ENCODE measurements at places on chromosomes 3 and 15. TPM values are rescaled to one million over a fixed set of nuclear protein-coding genes. Genes with fewer than 3 reads are reported as not detected.
A peak's percentile ranks its signal among the peaks of the same experiment; 100 is the strongest.

Gene OCA2
- polyA plus RNA-seq: not detected

Gene NTRK3
- polyA plus RNA-seq: not detected

Gene FXR1
- polyA plus RNA-seq: 63.0 TPM

Gene TEX9
- 0.44 TPM for polyA plus RNA-seq

Gene GPR87
- polyA plus RNA-seq: not detected

Gene TRAIP
- polyA plus RNA-seq: 2.7 TPM

Gene PLXND1
- polyA plus RNA-seq: 0.38 TPM

DNA sequence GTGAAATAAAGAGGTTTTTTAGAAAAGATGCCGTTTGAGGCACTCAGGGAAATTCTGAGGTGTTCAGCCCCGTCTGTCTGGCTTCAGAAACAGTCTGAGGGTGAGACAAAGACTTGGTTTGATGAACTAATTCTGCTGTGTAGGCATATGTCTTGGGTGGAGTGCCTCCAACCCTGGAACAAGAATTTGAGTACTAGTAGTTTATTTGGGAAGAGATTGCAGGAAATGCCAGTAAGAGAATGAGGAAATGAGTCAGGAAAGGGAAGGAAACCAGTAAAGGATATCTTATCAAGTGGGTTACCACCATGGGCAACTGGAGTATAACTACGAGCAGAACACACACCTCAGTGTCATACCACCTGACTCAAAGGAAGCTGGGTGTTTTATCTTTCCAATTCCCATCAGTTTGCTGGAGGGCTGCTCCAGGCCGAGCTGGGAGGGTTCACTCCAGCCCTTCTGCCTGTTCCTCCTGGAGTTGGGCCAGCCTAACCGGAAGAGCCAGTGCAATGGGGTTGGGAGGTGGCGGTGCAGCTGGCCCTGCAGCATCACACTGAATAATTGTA is 75.3 kb downstream of the TGFBR2 start:
- peak; percentile 25 for DNase-seq

DNA sequence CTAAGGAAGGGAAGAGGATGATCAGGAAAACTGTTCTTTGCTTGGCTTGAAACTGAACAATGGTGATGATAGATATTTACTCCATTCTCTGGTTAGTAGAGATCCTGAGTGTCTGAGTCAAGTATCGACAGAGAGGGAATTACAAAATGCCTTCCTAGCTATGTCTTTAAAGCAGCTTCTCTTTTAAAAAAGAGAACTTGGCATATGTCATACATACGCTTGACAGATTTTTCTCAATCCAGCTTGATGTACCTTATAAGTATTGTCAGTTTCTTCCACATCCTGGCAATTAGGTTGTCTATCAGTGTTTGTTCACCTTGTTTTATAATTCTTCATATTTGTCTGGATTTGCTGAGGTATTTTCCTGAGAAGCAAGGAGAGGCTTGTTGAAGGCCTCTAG is 5.0 kb upstream of the EPHB1 start:
- no peak for DNase-seq

DNA sequence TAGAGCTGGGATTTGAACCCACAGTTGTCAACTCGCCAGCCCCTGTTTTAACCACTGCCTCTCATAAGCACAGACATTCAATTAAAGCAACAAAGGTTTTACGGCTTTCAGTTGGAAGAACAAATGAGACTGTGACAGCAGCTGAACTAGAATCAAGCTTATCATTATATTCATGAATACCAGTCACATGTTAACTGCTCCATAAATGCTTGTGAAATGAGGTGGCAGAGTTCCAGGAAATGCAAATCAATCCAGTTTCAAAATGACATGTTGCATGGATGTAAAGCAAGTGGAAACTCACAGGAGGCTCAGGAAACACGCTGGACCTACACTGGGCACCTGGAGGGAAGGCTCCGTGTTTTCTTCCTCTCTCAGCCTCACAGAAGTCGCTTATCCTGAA is 3.9 kb downstream of the GP5 start:
- DNase-seq: no peak

GRCh38 chr15:92733934-92734521 is 78.5 kb upstream of the FAM174B start:
- DNase-seq: no peak

- no peak for DNase-seq
These were observed 59.4 kb downstream of the MYO9A start for GRCh38 chr15:72058585-72058984.

DNA sequence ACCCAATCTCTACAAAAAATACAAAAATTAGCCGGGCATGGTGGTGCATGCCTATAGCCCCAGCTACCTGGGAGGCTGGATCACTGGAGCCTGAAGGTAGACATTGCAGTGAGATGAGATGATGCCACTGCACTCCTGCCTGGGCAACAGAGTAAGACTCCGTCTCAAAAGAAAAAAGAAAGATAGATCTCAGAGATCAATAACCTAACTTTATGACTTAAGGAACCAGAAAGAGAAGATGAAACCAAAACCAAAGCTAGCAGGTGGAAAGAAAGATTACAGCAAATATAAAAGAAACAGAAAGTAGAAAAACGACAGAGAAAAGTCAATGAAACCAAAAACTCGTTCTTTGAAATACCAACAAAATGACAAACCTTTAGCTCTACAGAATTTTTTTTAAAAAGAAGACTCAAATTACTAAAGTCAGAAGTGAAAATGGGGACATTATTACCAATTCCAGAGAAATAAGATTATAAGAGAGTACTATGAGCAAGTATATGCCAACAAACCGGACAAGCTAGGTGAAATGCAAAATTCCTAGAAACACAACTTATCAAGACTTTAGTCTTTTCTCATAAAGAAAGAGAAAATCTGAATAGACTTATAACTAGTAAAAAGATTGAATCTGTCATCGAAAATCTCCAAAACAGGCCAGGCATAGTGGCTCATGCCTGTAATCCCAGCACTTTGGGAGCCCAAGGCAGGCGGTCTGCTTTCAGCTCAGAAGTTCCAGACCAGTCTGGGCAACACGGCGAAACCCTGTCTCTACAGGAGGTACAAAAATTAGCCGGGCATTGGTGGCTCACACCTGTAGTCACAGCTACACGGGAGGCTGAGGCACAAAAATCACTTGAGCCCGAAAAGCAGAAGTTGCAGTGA is 35.0 kb downstream of the ACAP2 start:
- no peak for DNase-seq

DNA sequence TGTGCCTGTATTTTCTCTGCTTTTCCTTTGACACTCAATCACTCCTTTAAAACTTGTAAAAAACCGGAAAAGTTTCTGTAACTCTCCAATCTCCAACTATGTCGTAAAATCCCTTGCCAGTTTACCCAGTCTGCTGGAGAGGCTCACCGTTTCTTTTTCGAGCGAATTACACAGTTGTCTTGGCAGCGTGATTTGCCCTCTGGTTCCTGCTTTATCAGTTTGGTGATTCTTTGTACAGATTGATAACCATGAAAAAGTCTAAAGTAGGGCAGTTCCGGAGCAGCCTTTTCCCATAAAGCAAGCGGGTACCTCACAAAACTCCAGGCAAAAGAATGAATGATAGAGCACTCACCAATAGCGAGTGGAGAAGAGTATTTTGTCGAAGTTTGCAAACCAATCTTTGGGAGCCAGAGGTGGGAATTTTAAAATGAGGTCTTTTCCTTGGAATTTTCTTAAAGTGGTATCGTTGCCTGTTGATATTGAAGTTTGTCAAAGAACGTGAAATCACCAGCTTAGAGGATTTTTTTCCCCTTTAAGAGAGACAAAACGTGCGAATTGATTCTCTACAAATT is at the start of gene TTC23:
TSS of gene TTC23 (minus strand) at position 312 of the 572 bp plus-strand sequence. CDS start 20,869 bp downstream, outside the sequence.
- DNase-seq: no peak

DNA sequence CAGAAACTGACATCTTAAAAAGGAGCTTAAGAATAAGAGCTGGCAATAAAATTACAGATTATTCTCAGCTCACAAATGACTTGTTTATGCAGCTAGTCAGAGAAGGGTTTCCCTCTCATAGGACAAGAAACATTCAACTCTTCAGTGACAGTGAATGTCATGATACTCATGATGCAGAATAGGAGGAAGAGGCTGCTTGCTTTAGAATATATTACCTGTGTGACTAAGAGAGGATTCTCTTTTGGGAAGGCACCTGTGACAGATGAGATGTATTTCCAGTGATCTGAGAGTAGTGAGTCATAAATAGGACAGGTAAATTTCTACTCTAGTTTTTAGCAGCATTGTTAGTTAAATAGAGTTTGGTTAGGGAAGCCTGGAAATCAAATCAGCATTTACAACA is 39.9 kb downstream of the RASA2 start:
- DNase-seq: no peak

Data from naive thymus-derived CD4-positive, alpha-beta T cell (primary cell).